ENCODE measurements at places on chromosomes 5 and 9. TPM values are rescaled to one million over a fixed set of nuclear protein-coding genes. Genes with fewer than 3 reads are reported as not detected.

DNA sequence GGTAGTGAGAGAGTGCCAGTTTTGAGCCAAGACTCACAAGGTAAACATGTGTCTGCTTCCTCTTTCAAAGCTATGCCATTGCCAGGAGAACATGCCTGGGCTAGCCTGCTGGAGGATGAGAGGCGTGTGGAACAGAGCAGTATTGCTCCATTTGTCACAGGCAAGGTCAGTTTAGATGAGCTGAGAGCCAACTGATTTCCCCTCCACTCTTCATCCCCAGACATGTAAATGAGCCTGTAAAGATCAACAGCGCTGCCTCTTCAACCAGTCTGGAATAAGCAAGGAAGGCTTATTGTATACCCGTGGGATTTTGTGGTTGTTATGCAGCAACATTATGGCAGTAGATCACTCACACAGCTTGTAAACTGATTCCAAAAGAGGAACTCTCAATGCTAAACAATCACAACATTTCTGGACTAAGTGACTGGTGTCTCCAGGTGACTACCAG lies 8.2 kb upstream of the GDNF start:
- DNase-seq, result peak; percentile 51

GRCh38 chr5:76199336-76200318 lies 116.4 kb downstream of the SV2C start:
- DNase-seq, result no peak

DNA sequence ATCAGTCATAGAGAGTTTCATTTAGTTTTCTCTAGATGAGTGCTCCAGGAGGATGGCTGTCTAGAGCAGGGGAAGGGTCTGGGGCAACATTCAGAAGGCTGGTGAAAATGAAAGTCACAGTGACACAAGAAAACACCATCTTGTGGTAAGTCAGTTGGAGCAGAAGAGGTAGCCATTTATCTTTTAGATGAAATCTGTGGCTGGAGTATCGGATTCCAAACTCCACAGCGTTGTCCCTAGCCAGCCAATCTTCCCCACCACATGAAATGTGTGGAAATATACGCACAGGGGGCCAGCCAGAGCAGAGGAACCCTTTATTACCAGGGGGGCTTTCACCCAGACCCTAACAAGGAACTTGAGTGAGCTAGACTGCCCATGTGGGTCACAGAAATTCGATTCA lies 15.9 kb upstream of the TNFAIP8 start:
- DNase-seq, result no peak

- no peak for DNase-seq
These were observed 96.5 kb downstream of the JAKMIP2 start for GRCh38 chr5:147685993-147686392.

GRCh38 chr9:128392302-128393144 lies 21.3 kb downstream of the URM1 start:
- DNase-seq, result no peak

DNA sequence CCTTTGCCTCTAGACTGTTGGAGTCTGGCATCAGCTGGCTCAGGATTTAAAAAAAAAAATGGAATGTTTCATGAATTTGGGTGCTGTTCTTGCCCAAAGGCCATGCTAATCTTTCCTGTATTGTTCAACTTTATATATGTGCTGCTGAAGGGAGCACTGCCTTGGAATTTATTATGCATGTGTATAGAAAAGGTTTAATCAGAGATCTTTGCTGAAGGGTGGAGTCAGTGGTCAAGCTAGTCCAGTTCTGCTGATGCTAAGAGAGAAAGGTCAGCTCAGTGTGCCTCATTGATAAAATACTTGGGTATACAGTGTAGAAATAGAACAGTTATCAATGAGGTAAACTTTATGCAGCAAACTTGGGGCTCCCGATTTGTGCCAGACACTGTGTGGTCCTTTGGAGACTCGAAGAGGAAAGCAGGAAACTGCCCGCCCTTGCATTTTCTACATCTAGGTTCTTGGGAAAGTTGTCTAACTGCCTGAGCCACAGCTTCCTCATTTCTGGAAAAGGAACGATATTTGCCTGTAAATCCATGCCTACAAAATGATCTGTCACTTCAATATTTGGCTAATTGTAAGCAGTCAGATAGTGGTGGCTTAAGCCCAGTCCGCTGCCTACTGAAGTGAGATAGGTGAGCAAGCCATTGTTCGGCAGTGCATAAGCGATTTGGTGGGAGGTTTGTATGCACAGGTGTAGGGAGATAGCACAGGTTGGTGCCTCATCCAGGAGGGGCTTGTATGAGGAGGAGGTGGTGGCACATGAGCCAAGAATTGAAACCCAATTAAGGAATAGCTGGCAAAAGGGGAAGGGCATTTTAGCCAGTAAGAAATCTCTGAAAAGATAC lies 29.2 kb upstream of the GTF2H2C start:
- DNase-seq, result no peak

DNA sequence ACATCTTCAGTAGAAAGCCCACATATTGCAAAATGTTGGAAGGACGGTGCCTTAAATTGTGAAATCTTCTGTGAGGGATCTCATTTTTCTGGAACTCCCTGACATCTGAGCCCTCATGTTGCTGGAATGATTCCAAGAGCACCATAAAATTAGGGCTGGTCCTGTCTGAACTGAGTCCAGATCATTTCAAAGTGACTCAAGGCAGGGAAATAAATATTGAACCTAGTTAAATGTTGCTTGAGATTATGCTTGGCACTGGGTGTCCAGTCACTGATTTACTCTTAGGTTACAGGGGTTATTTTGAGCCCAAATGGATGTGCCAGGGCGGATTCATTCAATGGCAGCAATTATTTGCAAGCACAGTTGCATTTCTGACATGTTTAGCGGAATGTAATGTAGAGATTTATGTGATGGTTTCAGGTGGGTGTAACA lies 437.0 kb downstream of the PIK3R1 start:
- no peak for DNase-seq

Gene PCDHGA4
- 0.40 TPM for polyA plus RNA-seq

Gene TAF11L10
- not detected for polyA plus RNA-seq

Gene BNC2
- 1.3 TPM for polyA plus RNA-seq

Gene NPDC1
- polyA plus RNA-seq, result 17.6 TPM
